A549 treated with CORT108297 at 1 μM for 4 hours (cell line): ENCODE measurements at places on chromosomes 16 and 17. TPM values are rescaled to one million over a fixed set of nuclear protein-coding genes. Genes with fewer than 3 reads are reported as not detected.

The KCNH4 gene
- total RNA-seq: 0.15 to 0.49 TPM (median 0.39 TPM) in 5 replicates

The STH gene
- not detected in 5 replicates for total RNA-seq

The CTCF gene
- total RNA-seq: 33.0 to 40.9 TPM (median 35.4 TPM) in 5 replicates

The COTL1 gene
- 437 to 593 TPM (median 533 TPM) in 5 replicates for total RNA-seq

The ALOX15B gene
- 0.03 to 0.05 TPM (median 0.04 TPM) in 3 of 5 replicates, not detected in the others for total RNA-seq

The IL34 gene
- total RNA-seq: 0.48 to 1.1 TPM (median 0.72 TPM) in 5 replicates

The ATP2A1 gene
- 1.4 to 3.6 TPM (median 2.4 TPM) in 5 replicates for total RNA-seq

The SMIM36 gene
- not detected in 5 replicates for total RNA-seq

The TBX6 gene
- 0.08 to 0.34 TPM (median 0.29 TPM) in 5 replicates for total RNA-seq

The GNGT2 gene
- 0.43 to 0.63 TPM (median 0.46 TPM) in 5 replicates for total RNA-seq

The EVI2A gene
- total RNA-seq: not detected in 5 replicates

The LITAFD gene
- not detected in 5 replicates for total RNA-seq
